ENCODE measurements at places on chromosomes 2 and 18. TPM values are rescaled to one million over a fixed set of nuclear protein-coding genes. Genes with fewer than 3 reads are reported as not detected.

MAP3K19 gene
- not detected for total RNA-seq

MERTK gene
- total RNA-seq, result 5.1 TPM

TNS1 gene
- total RNA-seq, result 219 TPM

CENPA gene
- 0.75 TPM for total RNA-seq

KIAA2012 gene
- total RNA-seq, result not detected

IRS1 gene
- total RNA-seq, result 34.2 TPM

CASP8 gene
- 16.4 TPM for total RNA-seq

PLA2R1 gene
- 10.5 TPM for total RNA-seq

CNTNAP5 gene
- 0.30 TPM for total RNA-seq

MEP1B gene
- total RNA-seq, result not detected

ANKRD29 gene
- total RNA-seq, result 0.70 TPM

RAD51AP2 gene
- total RNA-seq, result 0.10 TPM

RAMP1 gene
- 9.1 TPM for total RNA-seq

CXCR1 gene
- total RNA-seq, result not detected

STRADB gene
- total RNA-seq, result 40.5 TPM

NXPH2 gene
- total RNA-seq, result 1.0 TPM

PLGLB2 gene
- 3.7 TPM for total RNA-seq

L3MBTL4 gene
- 0.58 TPM for total RNA-seq
